Right lobe of liver (tissue), 6 donors: ENCODE measurements at places on chromosomes 16 and 17. TPM values are rescaled to one million over a fixed set of nuclear protein-coding genes. Genes with fewer than 3 reads are reported as not detected.
A peak's percentile ranks its signal among the peaks of the same experiment; 100 is the strongest.

Gene DPEP3
- total RNA-seq = not detected

Gene CHST5
- not detected for total RNA-seq

Gene TBC1D26
- total RNA-seq = not detected

- H3K27me3 ChIP-seq = no peaks in the 10 kb centered on the region
- H3K36me3 ChIP-seq = peaks cover 7% of the 10 kb centered on the region
- DNase-seq = no peak
- H3K27ac ChIP-seq = no peak overlapping the region
- no peaks in the 10 kb centered on the region for H3K4me1 ChIP-seq
- no peak overlapping the region for H3K4me3 ChIP-seq
Observed at GRCh38 chr17:6903326-6903900, 71.9 kb upstream of the TEKT1 start.

- H3K27ac ChIP-seq = no peak overlapping the region
- H3K27me3 ChIP-seq = no peaks in the 10 kb centered on the region
- no peak overlapping the region for H3K4me3 ChIP-seq
- no peaks in the 10 kb centered on the region for H3K36me3 ChIP-seq
Observed at GRCh38 chr16:66295761-66296546, 70.5 kb upstream of the CDH5 start.

- H3K4me1 ChIP-seq = no peaks in the 10 kb centered on the region
- no peaks in the 10 kb centered on the region for H3K36me3 ChIP-seq
- peak overlapping the region; percentile 77 for H3K27ac ChIP-seq
- peak overlapping the region; percentile 83 for H3K4me3 ChIP-seq
Observed at GRCh38 chr16:70683146-70683944, 2.5 kb downstream of the MTSS2 start.

DNA sequence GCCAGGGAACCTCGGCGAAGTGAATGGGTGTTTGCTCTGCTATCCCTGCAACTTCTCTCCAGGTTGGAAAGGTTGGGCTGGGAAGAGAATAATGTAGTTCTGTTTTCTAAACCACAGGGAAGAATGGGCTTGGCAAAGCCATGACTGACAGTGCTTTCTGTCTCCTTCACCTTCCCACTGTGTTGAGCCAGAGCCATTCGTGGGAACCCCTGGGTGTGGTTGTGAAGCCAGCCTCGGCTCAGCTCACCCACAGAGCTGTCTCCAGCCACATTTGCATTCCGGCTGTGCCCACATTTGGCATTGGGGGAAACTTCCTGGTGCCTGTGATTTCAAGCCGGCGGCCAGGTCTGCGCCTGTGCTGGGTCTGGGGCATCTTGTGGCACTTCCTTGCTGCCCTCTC, 39.9 kb downstream of the BAIAP2 start:
- H3K27me3 ChIP-seq = no peaks in the 10 kb centered on the region
- no peak overlapping the region for H3K4me3 ChIP-seq
- DNase-seq = no peak
- H3K27ac ChIP-seq = no peak overlapping the region
- H3K4me1 ChIP-seq = peaks cover 14% of the 10 kb centered on the region
- no peaks in the 10 kb centered on the region for H3K36me3 ChIP-seq

- H3K4me3 ChIP-seq = no peak overlapping the region
- no peaks in the 10 kb centered on the region for H3K36me3 ChIP-seq
- no peak for DNase-seq
Observed at GRCh38 chr17:82489117-82489516, 30.4 kb upstream of the FOXK2 start.

DNA sequence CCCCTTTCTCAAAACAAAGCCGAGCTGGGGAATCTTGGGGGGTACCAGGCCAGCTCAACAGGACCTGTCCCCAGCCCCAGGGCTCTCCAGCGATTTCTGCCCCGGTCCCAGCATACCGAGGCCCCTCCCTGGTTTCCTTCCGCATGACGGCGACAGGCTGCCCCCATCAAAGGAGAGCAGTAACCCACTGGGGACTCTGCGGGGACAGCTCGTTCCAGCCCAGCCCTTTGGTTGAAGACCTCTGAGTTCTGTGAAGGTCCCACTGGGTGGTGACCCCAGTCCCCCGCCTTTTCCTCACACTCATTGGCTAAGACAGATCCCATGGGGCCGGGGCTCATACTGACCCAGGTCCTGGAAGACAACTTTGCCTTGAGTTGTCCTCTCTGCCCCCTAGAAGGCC, 4.1 kb downstream of the SMTNL2 start:
- peaks cover 6% of the 10 kb centered on the region for H3K4me1 ChIP-seq
- no peak overlapping the region for H3K4me3 ChIP-seq
- no peak for DNase-seq
- no peak overlapping the region for H3K27ac ChIP-seq
- peaks cover under 1% of the 10 kb centered on the region for H3K27me3 ChIP-seq

DNA sequence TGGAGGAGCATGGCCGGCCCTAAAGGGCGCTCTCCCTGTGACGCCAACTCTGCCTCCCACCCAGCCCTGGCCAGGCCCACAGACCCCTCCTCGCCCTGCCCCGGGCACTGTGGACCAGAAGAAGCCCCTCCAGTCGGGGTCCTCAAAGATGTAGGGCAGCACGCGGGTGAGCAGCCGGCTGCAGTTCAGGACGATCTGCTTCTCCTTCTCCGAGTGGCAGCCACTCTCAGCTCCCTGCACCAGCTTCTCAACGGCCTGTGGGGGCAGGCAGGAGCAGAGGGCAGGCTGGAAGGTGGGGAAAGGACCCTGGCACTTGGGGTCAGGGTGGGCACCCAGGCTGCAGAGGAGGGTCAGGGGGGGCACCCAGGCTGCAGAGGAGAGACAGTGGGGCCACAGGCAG, 8.9 kb downstream of the HID1 start:
- H3K27ac ChIP-seq = no peak overlapping the region
- no peak for DNase-seq
- H3K4me3 ChIP-seq = no peak overlapping the region
- H3K4me1 ChIP-seq = no peaks in the 10 kb centered on the region
- no peaks in the 10 kb centered on the region for H3K27me3 ChIP-seq

- no peaks in the 10 kb centered on the region for H3K36me3 ChIP-seq
- no peak for DNase-seq
- H3K27me3 ChIP-seq = no peaks in the 10 kb centered on the region
Observed at GRCh38 chr17:67139289-67139688, 94.9 kb downstream of the CACNG1 start.
